ENCODE measurements at places on chromosomes 7 and 10.

DNA sequence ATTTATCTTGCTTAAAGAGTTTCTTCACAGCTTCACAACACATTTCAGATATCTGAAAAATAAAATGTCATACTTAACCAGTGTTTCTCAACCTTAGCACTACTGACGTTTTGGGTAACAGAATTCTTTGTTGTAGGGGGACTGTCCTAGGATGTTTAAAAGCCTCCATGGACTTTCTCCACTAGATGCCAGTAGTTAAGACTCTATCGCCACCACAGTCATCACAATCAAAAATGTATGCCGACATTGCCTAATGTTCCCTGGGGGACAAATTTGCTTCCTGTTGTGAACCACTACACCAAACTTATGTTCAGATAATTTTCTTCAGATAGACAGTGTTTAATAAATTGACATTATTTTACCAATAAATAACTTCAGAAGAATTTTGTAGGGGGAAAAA lies 13.4 kb downstream of the NOC3L start:
- no peak for DNase-seq

DNA sequence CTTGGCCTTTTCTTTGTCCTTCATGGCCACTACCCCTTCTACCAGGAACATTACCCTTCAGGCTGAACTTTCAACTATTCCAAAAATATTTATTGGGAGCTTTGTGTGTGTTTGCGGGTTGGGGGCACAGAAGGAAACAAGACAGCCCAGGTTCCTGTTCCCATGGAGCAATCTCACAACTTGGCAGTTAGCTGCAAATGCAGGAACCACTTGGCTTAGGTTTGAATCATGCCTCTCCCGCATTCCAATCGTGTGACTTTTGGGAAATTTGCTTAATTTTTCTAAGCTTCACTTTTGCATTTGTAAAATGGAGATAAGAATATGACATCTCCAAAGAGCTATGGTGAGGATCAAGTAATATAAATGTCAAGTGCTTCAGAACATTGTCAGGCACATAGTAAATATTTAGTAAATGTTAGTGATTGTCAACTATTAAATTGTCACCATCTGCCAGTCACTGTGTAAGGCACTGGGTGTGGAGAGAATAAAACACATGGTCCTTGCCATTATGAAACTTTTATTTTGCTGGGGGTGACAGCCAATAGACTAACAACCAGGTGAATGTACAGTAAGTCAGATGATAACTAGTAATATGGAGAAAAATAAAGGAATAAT lies 277.1 kb downstream of the SNX13 start:
- DNase-seq: no peak

DNA sequence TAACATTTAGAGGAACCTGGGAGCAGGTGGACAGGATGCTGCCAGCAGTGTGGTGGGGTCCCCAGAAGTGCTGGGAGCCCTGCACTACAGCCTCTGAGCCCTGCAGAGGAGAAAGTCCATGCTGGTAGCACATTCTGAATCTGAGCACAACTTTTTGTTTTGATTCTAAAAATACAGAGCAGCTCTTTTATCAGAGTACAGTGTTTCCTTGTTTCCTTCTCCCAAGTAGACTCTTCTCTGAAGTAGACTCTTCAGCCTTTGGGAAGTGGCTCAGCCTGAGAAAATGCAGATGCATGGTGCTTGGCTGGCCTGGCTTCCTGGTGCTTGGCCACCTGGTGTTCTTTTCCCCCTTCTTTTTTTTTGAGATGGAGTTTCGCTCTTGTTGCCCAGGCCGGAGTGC lies 9.1 kb downstream of the ADCY1 start:
- no peak for DNase-seq

DNA sequence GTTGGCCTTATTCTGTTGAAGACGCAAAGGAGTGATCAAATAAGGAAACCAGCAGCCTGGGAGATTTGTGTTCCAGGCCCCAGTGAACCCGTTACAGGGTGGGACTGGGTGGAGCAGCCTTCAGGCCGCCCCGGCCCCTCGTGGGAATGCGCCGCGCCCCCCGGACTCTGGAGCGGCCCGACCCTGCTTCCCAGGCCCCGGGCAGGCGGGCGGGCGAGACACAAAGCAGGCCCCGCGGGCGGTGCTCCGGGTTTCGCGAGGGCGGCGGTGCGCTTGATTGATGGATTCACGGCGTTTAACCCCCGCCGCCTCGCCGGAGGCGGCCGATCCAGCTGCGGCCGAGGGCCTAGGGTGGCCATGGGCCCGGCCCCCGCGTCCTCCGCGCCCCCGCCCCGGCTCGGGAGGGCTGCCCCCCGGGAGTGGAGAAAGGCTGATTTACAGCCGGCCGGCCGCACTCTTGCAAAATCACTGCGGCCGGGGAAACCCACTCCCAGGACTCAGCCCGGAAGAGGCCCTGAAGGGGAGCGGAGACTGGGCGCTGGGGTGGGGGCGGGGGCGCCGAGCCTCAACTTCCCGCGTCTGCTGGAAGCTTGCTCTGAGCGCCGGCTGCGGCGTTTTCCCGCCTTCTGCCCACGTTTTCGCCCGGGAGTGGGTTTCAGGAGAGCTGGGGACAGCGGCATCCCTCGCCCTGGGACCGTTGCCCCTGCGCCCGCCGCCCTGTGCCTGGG lies 299.6 kb upstream of the NFE2L3 start:
- DNase-seq: no peak

DNA sequence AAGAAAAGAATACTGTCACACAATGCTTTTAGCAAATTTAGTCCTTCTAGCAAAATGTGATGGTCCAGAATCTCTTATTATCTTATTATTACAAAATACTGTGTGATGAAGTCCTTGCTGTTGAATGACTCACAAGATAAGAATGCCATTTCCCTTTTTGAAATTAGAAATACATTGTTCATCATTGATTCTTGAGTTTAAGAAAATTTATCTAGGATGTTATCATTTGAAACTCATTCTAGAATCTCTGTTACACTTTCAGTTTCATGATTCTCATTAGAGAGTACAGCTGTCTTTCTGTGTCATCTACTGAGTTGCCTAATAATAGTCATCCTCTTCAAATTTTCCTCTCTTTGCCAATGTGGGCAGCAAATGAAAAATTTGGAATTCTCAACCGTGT lies 9.6 kb downstream of the ZKSCAN5 start:
- DNase-seq: no peak

GRCh38 chr10:132748135-132748534 lies 37.8 kb downstream of the NKX6-2 start:
- DNase-seq: no peak

DNA sequence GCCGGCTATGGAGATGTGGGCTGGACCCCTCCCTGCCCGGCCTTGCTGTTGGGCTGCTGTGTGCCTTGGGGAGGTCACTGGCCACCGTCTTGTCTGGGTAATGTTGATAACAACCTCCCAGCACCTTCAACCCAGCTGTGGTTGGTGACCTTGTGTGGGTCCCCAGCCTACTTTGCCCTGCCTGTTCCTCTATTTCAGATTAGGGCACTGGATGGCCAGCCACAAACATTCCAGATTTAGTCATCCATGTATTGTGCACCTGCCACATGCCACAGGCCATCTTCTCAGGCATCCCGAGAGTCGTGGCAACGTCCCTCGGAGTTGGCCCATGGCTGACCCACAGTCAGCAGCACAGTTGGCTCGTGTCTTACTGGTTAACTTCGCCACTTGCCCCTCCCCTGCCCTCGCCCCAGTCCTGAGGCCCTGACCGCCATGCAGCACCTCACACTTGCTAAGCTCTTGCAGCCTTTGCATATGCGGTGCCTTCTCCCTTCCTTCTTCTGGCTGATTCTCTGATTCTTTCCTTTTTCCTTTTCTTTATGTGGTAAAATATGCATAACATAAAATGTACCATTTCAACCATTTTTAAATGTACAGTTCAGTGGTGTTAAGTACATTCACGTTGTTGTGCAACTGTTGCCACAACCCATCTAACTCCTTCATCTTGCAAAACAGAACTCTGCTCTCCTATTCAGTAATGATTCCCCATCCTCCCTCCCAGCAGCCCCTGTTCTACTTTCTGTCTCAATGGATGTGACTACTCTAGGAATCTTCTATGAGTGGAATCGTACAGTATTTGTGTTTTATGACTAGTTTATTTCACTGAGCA lies 60.6 kb downstream of the PRF1 start:
- no peak for DNase-seq

All from pulmonary artery endothelial cell (primary cell).